ENCODE measurements at places on chromosomes 7 and 10.

DNA sequence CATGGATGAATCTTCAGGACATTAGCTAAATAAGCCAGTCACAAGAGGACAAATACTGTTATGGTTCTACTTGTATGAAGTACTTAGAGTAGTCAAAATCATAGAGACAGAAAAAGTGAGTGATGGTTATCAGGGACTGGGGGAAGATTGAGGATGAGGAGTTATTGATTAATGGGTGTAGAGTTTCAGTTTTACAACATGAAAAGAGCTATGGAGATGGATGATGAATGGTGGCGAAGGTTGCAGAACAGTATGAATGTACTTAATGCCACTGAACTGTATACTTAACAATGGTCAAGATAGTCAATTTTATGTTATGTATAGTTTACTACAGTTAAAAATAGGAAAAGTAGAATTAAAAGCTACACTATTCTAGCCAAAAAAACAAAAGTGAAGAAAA, 7.8 kb downstream of the STK31 start:
- no peak for DNase-seq

DNA sequence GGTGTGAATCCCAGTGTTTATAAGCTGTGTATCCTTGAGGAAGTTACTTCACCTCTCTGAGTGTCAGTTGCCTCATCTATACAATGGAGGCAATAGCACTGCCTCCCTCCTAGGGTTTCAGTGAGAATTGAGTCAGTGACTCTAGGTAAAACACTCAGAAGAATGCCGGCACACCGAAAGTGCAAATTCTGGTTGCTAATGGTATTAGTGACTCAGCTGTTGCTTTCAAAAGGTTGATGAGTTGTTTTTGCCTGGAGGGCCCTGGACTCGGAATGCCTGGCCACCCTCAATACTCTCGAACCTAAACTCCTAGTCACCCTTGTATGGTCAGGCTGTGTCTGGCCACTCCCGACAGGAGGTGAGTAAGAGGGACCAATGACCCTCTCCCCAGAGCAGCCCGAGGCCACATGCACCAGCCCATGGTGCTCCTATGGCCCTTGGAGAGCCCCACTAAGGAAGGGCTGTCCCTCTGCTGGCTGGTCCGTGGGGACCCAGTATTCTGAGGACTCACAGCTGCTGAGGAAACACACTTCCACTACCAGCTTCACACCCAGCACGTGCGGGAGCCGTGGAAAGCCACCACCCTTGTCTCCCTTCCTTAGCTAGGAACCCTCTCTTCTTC, 60.2 kb downstream of the CALML3 start:
- no peak for DNase-seq

DNA sequence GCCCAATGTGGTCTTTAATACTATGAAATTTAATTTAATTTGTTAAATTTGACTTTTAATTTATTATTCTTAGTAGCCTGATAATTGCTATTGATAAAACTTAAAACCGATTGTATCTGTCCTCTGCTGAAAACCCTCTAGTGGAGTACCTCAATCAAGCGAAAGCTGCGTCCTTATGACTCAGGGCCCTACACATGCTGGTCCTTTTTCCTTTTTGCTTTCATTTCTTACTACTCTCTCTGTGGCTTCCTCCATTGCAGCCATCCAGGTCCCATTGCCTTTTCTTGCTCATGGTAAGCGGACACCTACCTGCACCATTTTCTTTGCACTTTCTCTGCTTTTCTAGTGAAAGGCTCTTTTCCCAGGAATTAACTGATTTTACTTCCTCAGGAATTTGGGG, 301.1 kb downstream of the INHBA start:
- no peak for DNase-seq

- DNase-seq: no peak
Observed at GRCh38 chr10:92697663-92698511, 8.1 kb downstream of the HHEX start.

- no peak for DNase-seq
Observed at GRCh38 chr10:15815242-15815885, 44.9 kb downstream of the MINDY3 start.

GRCh38 chr10:61814160-61814559, 87.3 kb upstream of the ARID5B start:
- DNase-seq: no peak

DNA sequence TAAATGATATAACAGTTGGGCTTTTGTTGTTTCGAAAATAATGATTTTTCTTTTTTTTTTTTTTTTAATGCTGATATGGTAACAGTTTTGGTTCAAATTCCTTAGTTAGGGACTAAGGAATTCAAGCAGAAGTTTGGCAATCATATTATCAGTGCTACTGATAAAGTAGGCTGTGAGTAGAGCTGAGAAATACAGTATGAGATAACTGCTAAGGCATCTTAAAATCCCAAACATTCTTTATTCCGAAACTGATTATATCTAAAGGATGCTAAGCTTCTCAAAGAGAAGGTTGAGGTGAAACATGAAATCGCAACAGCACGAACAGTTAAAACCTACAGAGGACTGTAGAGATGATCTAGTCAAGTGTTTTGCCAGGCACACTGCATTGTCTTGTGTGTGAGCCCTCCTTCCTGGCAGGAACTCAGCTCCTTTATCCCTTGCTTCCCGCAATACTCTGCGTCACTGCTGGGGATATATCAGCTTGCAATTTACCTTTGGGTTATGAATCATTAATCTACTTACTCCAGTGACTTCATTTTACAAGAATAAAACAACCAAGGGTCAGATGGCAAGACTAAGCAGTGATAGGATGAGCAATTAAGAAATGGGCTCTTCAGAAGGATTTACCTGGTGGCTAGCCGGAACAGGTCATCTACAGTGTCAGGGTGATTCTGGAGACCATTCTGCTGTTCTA, 36.7 kb downstream of the IRF5 start:
- DNase-seq: no peak

DNA sequence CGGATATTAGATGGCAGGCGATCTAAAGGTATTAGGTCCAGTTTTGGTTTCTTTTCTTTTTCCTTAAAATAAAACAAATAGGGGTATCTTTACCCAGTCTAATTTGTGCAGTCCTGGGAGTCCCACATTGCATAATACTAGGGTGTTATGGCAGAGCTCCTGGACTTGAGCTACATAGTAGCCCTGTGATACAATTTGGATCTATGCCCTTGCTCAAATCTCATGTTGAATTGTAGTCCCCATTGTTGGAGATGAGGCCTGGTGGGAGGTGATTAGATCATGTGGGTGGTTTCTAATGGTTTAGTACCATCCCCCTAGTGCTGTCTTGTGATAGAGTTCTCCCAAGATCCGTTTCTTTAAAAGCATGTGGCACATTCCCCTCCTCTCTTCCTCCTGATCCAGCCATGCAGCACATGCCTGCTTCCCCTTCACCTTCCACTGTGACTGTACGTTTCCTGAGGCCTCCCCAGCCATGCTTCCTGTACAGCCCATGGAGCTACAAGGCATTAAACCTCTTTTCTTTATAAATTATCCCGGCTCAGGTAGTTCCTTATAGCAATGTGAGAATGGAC, 141.9 kb downstream of the RPS24 start:
- DNase-seq: no peak

DNA sequence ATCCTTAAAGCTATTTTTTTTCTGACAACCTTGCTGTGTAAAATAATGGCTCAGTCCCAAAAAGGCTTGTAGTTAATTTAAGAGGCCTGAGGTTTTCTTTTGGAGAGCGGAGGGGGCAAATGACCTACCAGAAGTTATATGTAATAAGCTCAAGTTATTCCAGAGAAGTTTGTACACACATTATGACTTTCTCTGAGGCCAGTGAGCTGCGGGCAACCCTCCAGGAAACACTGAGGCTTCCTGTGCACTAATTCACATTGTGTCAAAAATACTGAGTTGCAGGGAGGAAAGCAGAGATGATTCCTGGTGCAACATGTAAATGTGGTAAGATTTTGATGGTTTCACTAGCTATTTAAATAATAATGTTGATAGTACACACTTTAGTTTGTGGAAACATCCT, 188.6 kb downstream of the DIP2C start:
- DNase-seq: no peak

- DNase-seq: no peak
Observed at GRCh38 chr10:87589645-87590051, 70.0 kb upstream of the PAPSS2 start.

GRCh38 chr10:62972103-62972502, 155.9 kb upstream of the EGR2 start:
- DNase-seq: no peak

- DNase-seq: no peak
Observed at GRCh38 chr7:117322741-117323304, at the start of gene WNT2. TSS of gene WNT2 (minus strand) at chr7:117323058. CDS start at chr7:117322989, 69 bp downstream.

DNA sequence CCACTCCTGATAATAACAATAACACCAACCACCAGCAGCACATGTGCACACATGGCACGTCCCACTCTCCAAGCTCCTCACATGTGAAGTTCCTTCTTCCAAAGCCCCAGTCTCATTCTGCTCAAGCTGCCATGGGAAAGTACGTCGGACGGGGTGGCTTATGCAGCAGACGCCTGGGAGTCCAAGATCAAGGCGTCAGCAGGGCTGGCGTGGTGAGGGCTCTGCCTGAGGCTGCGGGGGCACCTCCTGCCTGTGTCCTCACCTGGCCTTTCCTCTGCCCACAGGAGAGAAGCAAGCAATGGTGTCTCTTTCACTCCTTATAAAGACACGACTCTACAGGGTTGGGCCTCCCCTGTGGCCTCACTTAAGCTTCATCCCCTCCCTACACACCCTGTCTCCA, 68.8 kb upstream of the INSIG1 start:
- DNase-seq: no peak

GRCh38 chr10:69572159-69573055, 815 bp downstream of the NEUROG3 start:
- DNase-seq: no peak

- no peak for DNase-seq
Observed at GRCh38 chr7:48108959-48109847, 20.1 kb downstream of the UPP1 start.

- no peak for DNase-seq
Observed at GRCh38 chr7:36192053-36192824, 39.2 kb downstream of the EEPD1 start.

DNA sequence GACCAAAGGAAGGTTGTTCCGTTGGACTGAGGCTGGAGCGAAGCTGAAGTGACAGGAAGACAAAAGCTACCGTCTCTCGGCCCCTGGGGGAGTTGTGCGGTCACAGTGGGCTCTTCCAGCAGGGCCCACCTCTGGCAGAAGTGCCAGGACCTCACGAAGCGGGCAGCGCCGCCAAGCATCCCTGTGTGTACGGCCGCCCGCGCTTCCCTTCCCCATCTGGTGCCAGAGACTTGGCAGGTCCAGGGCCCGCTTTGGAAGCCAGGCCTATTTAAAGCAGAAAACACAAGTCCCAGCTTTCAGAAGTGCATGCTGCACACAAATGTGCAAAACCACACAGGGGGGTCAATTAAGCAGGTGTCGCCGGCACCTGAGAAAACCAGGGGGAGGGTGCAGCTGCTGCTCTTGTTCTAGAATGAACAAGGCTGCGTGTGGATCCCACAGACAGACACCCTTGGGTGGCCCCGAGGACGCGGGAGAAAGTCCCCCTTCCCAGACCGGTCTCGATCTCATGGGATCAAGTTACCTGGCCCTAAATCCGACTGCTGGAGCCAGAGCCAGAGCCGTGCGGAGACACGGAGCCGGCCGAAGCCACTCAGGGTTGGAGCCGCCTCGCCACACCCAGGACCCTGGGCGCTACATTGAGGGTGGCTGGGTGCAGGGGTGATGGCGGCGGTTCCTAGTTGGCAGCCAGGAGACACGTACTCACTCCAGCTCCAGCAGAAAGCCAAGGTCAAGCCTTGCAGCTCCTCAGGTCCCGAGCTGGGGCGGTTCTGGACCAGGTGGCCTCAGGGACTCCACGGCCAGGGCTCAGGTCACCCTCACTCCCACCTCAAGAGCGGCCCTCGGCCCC, 51.8 kb upstream of the PPP2R2D start:
- DNase-seq: no peak

DNA sequence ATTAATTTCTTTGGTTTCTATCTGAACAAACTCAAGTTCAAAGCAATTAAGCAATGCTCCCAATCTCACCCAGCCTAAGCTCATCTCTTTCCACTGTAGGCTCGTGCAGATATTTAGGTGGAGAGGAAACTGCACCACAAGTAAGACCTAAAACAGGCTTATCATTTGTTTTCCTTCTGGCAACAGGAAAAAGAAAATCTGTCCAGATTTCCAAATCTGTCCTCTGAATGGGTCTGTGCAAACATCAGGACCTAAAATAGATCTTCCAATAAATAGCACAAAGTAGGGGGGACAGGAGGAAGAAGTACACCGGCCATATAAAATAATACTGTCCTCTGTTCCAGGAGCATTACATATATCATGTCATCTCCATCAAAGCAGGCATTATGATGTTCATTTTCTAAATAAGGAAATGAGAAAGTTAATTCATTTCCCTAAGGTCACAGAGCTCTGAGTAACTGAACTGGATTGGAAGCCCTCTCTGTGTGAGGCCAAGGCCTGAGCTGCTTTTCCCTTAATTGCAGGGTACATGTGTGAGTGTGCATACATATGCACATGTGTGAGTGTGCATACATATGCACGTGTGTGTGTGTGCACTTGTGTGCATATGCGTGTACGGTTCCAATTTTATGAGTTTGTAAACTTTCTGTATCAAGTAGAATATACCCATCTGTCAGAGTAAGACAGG, 92.8 kb upstream of the PARD3 start:
- DNase-seq: no peak

- DNase-seq: no peak
Observed at GRCh38 chr7:1234881-1235500, 2.3 kb downstream of the UNCX start.

DNA sequence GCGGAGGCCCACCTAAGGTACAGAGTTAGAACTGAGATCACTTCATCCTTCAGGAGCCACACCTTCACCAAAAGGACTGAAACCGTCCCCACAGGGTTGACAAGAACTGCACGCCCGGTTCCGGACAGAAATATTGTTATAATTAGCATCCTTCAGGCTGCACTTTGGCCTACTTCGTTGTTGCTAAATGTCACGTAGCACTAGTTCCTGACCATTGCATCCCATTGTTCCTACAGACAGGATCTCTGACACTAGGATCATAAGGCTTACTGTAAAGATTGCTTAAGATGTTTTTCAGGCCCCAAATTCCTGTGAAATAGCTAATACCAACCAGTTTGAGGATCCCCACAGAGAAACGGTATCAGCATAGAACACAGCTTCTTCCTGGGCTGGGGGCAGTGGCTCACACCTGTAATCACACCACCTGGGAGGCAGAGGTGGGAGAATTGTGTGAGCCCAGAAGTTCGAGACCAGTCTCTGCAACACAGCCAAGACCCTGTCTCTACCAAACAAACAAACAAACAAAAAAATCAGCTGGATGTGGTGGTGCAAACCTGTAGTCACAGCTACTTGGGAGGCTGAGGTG, 18.3 kb upstream of the EIF4H start:
- no peak for DNase-seq

DNA sequence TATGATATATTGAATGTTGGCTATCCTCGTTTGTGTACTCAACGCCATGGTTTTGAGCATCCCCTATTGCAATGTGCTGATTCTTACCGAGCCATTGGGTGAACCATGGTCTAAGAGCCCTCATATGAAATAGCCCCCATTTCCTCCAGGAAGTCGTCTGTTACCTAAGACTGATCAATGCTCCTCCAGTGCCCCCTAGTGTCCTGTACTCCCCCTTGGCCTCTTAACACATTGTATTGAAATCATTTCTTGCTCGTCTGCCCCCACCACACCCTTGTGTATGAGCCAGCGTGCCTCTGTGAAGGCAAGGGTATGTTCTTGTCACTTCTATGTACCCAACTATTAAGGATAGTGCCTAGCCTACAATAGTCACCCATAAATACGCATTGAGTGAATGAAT, 11.2 kb upstream of the SLC35B4 start:
- no peak for DNase-seq

- DNase-seq: no peak
Observed at GRCh38 chr10:65032867-65033769, 1511.9 kb downstream of the REEP3 start.

- DNase-seq: no peak
Observed at GRCh38 chr10:5354068-5354467, 10.7 kb upstream of the UCN3 start.

- no peak for DNase-seq
Observed at GRCh38 chr10:93071674-93072224, 1.9 kb upstream of the CYP26A1 start.

Measured in DMS79 (cell line).